ENCODE measurements at places on chromosomes 2 and 18.

DNA sequence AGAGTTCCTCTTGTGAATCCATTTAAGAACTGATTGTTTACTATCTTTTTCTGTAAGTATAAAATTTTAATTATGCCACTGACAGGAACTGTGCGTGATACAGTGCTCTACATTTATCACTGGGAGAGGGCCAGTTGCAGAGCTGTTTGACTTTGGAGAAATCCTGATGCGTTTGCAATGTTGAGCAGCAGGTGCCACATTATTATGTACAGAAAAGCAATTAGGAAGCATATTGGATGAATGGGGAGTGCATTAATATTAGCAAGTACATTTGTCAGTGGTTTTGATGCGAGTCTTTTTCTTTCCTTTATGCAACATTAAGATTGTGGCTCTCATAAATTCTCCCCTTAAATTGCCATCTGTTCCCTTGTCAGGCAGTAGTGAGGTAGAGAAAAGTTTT lies 302.3 kb upstream of the FANCL start:
- H3K27me3 ChIP-seq = peaks cover 7% of the 10 kb centered on the region
- H3K27ac ChIP-seq = no peak overlapping the region

- no peaks in the 10 kb centered on the region for H3K36me3 ChIP-seq
- DNase-seq = no peak
- H3K27ac ChIP-seq = no peak overlapping the region
- H3K27me3 ChIP-seq = no peaks in the 10 kb centered on the region
- no peaks in the 10 kb centered on the region for H3K4me1 ChIP-seq
- H3K4me3 ChIP-seq = no peak overlapping the region
These were observed 56.5 kb downstream of the NBEAL1 start for GRCh38 chr2:203071148-203071547.

DNA sequence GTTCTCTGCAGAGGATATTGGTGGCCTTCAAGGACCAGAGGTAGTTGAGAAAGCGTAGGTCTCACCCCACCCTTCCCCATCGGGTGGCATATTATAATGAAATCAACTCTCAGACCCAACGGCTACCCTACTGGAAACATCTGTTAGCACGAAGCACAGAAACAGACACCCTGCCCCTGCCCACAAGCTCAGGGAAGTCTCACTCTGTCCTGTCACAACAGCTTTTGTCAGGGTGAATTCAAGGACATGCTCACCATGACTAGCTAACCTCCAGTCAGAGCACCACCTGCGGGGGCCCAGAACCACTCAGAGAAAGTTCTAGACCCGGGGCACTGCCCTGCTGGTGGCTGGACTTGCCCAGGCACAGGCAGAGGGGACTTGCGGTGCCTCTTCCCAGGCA lies 3.5 kb upstream of the B3GNT7 start:
- H3K27me3 ChIP-seq = peaks cover 5% of the 10 kb centered on the region
- no peaks in the 10 kb centered on the region for H3K36me3 ChIP-seq
- no peaks in the 10 kb centered on the region for H3K4me1 ChIP-seq
- H3K27ac ChIP-seq = no peak overlapping the region
- no peak for DNase-seq

GRCh38 chr2:45640576-45640975 lies 10.9 kb upstream of the PRKCE start:
- H3K27ac ChIP-seq = no peak overlapping the region
- H3K4me3 ChIP-seq = no peak overlapping the region
- peaks cover 14% of the 10 kb centered on the region for H3K4me1 ChIP-seq
- no peak for DNase-seq
- H3K27me3 ChIP-seq = peaks cover 8% of the 10 kb centered on the region
- H3K36me3 ChIP-seq = no peaks in the 10 kb centered on the region

DNA sequence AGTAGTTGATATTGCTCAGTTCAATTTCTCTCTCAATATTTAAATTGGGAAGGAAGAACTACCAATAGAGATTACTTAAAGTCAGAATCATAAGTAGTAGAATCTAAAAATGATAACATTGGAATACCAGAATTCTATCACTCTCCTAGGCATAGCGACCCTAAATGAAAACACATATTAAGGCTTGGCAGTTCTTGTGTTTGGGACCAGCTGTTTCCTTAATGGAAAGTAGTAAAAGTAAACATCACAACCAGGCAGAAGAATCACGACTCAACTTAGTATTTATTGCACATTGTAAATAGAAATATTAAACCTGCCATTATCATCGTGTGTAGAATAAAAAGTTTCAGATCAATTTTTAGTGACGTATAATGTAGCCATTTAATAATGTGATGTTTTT lies 117.5 kb downstream of the SPHKAP start:
- no peak overlapping the region for H3K4me3 ChIP-seq
- H3K27ac ChIP-seq = no peak overlapping the region
- no peak for DNase-seq
- no peaks in the 10 kb centered on the region for H3K27me3 ChIP-seq

DNA sequence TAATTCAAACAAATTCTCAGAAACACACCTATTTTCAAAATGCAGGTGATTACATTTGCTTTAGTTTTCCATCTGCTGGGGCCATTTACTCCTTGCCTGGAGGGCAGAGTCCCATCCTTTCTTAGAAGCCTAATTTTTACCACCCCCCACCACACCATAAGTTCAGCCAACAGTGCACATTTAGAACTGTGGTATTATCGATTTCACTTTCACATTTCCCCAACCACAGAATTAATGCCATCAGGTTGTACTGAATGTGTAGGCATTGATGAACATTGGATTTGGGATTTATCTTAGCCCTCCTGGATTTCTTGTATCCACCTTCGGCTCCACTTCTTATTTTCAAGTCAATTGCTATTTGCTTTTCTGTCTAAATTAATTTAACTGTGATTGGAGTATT lies 4.5 kb downstream of the SCYGR3 start:
- no peak for DNase-seq
- H3K27ac ChIP-seq = no peak overlapping the region
- H3K36me3 ChIP-seq = no peaks in the 10 kb centered on the region
- H3K27me3 ChIP-seq = no peaks in the 10 kb centered on the region
- no peaks in the 10 kb centered on the region for H3K4me1 ChIP-seq

- no peak for DNase-seq
- no peak overlapping the region for H3K27ac ChIP-seq
- no peaks in the 10 kb centered on the region for H3K4me1 ChIP-seq
- no peak overlapping the region for H3K4me3 ChIP-seq
These were observed 212.7 kb upstream of the SALL3 start for GRCh38 chr18:78766651-78767533.

DNA sequence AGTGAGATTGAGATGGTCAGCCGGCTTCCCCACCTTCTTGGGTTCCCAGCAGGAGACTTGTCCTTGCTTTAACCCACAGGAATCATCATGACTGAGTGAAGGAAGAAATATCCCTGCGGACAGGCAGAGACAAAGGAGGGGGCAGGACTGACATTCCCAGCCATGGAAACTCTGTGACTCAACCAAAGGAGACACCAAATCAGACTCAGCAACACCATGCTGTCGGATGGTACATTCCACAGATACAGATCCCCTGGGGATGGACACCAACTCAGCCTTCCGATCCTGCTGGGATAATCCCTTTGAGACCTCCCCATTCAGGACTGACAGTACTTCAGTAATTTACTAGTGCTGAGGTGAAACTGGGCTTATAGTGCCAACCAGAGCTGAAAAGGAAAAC lies 518.3 kb downstream of the XIRP2 start:
- H3K27me3 ChIP-seq = no peaks in the 10 kb centered on the region
- no peak for DNase-seq
- no peak overlapping the region for H3K4me3 ChIP-seq
- H3K27ac ChIP-seq = no peak overlapping the region
- no peaks in the 10 kb centered on the region for H3K4me1 ChIP-seq

DNA sequence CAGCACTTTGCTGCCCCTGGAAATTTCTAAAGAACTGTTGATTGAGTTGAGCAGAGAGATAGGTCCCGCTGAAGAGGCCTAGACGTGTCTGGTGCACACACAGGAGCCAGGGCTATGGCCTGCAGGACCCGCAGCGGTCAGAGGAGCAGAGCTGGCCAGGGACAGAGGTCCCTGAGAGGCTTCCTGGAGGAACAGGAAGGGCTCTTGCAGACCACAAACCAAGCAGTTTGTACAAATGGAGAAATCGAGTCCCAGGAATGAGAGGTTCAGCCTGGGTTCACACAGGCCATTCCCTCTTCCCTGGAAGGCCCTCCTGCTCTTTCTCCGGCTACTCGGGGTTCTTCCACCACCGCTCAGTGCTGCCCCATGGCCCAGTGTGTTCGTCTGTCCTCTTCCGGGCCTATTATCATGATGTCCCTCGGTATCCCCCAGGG lies 1.2 kb upstream of the BIN1 start:
- H3K27me3 ChIP-seq = peaks cover 28% of the 10 kb centered on the region
- DNase-seq = no peak
- peaks cover 13% of the 10 kb centered on the region for H3K4me1 ChIP-seq
- no peak overlapping the region for H3K27ac ChIP-seq
- no peaks in the 10 kb centered on the region for H3K36me3 ChIP-seq
- H3K4me3 ChIP-seq = no peak overlapping the region

GRCh38 chr18:52363861-52364260 lies 23.9 kb downstream of the DCC start:
- DNase-seq = no peak
- H3K4me3 ChIP-seq = no peak overlapping the region
- no peaks in the 10 kb centered on the region for H3K27me3 ChIP-seq
- H3K4me1 ChIP-seq = no peaks in the 10 kb centered on the region
- no peaks in the 10 kb centered on the region for H3K36me3 ChIP-seq

DNA sequence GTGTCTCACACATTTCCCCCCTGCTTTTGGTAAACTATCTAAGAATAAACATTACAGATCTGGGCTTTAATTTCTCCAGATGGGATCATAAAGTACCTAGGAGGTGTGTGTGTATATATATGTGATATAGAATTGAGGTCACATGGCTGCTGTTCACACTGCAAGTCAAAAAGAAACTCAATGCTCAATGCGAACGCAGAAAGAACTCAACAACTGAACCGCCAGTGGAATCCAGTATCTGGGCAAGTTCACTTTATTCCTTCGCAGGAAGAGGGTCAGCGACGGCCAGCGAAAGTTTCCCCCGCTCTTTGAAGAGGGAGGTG lies 17.7 kb downstream of the POU3F3 start:
- H3K36me3 ChIP-seq = no peaks in the 10 kb centered on the region
- H3K27ac ChIP-seq = no peak overlapping the region
- H3K27me3 ChIP-seq = peaks cover 39% of the 10 kb centered on the region
- H3K4me3 ChIP-seq = no peak overlapping the region

DNA sequence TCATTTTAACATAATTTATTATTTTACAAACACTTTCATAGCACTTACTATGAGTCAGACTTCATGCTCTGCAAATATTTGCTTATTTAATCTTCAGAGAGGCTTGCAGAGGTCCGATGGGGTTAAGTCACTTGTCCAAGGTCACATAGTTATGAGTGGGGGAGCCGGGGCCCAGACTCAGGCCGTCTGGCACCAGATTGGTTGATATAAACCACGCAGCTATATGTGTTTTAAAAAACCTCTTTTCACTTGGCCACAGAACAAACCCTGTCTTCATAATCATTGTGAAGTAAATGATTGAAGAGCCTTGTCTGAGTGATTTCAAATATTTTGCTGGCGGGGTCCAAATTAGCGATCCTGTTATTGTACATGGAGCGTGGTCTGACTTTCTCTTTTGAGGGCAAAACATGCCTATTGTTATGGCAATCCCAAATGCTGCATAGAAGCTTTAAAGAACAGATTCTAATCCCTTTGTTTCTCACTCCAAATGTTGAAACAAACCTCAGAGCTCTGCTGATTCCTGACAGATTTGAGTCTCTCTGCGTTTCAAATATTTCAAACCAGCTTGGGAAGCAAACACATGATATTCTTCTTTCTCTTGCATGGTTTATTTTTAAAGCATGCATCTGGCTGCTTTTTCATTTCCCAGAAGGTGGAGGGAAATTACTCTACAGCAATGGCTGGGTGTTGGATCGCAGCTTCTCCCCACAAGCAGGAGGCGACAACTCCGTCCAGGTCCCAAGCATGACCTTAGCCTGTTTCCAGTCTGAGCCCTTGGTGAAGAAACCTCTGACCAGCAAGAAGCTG lies 142.4 kb downstream of the DDX1 start:
- no peak for DNase-seq
- no peak overlapping the region for H3K4me3 ChIP-seq
- no peaks in the 10 kb centered on the region for H3K36me3 ChIP-seq
- no peaks in the 10 kb centered on the region for H3K4me1 ChIP-seq
- H3K27me3 ChIP-seq = peaks cover 2% of the 10 kb centered on the region
- no peak overlapping the region for H3K27ac ChIP-seq

DNA sequence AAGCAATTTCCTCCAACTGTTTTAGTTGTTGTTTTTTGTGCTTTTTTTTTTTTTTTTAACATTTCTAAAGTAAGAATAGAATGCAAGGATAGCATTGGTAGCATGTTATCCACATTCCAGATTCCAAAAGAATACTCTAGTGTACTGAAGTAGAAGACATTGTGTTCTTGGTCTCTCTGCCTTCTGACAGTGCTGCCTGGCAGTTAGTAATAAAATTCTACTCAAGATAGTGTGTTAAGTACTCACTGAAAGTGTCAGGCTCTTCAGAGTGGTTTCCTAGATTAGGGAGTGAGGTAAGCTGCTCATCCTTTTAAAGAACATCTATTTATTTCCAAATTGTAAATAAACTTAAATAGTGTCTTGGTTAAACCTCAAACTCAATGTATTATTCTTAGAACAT lies 253.7 kb downstream of the HNMT start:
- DNase-seq = no peak
- no peaks in the 10 kb centered on the region for H3K27me3 ChIP-seq
- no peaks in the 10 kb centered on the region for H3K36me3 ChIP-seq
- no peaks in the 10 kb centered on the region for H3K4me1 ChIP-seq
- H3K4me3 ChIP-seq = no peak overlapping the region

DNA sequence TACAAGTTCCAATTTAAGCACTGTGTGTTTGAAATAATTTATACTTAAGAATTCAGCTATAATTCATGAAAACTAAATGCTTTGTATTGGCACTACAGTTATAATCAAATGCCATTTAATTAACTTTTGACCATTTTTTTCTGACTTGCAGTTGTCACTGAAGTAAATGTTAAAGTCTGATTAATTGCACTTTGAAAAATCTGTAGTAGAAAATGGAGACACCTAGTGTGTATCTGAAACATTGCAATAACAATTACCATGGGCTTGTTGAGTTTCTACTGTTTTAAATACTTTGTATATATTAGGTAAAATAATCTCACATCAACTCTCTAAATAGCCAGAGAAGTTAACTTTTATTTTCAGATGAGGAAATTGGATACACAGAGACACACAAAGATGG lies 458.6 kb upstream of the FSIP2 start:
- no peak overlapping the region for H3K27ac ChIP-seq
- H3K4me1 ChIP-seq = no peaks in the 10 kb centered on the region
- no peak overlapping the region for H3K4me3 ChIP-seq
- no peaks in the 10 kb centered on the region for H3K27me3 ChIP-seq

GRCh38 chr2:135091681-135092080 lies 39.6 kb downstream of the RAB3GAP1 start:
- no peak overlapping the region for H3K27ac ChIP-seq
- no peaks in the 10 kb centered on the region for H3K4me1 ChIP-seq
- H3K36me3 ChIP-seq = peaks cover 23% of the 10 kb centered on the region
- no peaks in the 10 kb centered on the region for H3K27me3 ChIP-seq
